ENCODE measurements at places on chromosomes 7 and 10.

- DNase-seq, result no peak
Measured at GRCh38 chr10:32981760-32982159, 23.7 kb upstream of the ITGB1 start.

DNA sequence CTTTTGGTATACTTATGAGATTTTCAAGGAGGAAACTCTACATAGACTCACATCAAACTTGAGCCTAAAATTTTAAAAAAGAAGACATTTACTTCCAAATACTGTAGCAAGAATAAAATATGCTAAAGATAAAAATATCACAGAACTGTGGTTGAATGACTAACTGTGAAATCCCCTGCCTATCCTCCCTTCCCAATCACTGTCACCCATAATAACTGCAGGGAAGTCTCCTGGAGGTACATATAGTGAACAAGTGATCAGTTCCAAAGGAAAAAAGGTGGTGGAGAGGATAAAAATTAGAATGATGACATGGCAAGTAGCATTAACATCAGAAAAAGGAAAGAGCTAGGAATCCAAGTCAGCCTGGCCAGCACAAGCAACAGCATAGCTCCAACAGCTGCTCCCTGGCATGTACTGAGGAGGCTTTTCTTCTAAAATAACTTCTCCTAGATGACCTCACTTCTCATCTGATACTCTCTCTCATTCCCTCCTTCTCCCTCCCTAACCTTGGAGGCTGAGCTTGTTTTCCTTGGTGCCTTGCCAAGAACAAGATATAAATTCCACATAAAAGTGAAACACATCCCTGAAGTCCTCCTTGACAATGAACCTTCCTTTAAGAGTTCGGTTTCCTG lies 124.0 kb downstream of the IQUB start:
- no peak for DNase-seq

- no peak for DNase-seq
Measured at GRCh38 chr10:12081879-12082557, 13.3 kb downstream of the DHTKD1 start.

- DNase-seq, result no peak
Measured at GRCh38 chr7:38425509-38425908, 152.1 kb upstream of the TARP start.

DNA sequence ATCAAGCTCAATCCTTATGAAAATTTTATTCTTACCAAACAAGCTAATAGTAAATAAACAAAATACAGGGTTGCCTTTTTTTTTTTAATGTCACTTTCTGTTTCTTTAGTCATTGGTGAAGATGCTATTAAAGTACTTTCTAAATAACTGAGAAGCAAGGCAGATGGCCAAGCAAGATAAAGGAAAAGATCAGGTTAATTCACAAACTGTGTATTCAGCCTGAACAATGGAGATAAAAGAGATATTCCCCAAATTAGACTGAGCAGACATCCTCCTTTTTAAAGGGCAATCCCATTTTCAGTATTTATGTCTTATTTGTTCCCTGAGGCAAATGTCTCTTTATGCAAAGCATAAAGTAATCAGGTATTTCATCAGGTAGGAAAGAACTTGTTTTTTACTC lies 23.1 kb upstream of the XRCC2 start:
- no peak for DNase-seq

- no peak for DNase-seq
Measured at GRCh38 chr7:15719311-15719710, 32.8 kb upstream of the MEOX2 start.

- DNase-seq, result no peak
Measured at GRCh38 chr7:148944935-148945934, 61.1 kb upstream of the EZH2 start.

DNA sequence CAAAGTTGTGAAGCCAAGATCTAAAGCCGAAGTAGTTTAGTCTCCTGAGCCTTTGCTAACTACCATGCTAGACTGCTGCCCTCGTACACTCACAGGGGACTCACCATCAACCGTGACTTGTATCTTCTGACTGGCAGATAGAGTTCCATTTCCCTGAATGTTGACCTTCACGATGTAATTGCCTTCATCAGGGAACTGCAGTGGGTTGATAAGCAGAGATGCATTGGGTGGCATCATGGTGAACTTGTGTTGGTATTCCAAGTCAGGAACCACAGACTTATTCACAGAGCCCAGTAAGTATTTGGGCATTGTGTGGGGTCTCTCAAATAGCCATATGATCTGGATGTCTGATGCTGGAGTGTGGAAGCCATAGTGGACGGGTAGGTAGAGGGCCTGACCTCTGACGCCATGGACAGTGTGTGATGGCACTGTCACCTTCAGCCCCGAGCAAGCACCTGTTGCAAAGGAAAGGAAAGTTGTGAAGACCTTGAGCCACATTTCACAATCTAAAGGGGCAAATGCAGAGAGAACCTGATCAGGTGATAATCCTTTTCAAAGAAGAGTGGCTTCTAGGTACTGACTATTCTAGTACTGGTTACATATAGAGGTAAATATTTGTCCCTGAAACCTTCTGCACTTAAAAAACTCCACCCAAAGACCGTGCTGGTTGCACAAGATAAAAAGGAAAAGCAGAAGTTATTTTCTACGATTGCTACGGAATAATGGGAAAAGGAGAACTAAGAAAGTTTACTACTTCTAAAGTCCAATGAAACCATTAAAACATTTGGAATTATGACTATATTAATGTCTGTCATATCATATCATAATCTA lies 7.1 kb downstream of the HEPACAM2 start:
- DNase-seq, result no peak

- no peak for DNase-seq
Measured at GRCh38 chr10:76301211-76301610, 869.8 kb downstream of the LRMDA start.

- no peak for DNase-seq
Measured at GRCh38 chr10:34236931-34237330, 578.2 kb downstream of the PARD3 start.

GRCh38 chr10:27621461-27621860 lies 117.4 kb downstream of the RAB18 start:
- DNase-seq, result no peak

DNA sequence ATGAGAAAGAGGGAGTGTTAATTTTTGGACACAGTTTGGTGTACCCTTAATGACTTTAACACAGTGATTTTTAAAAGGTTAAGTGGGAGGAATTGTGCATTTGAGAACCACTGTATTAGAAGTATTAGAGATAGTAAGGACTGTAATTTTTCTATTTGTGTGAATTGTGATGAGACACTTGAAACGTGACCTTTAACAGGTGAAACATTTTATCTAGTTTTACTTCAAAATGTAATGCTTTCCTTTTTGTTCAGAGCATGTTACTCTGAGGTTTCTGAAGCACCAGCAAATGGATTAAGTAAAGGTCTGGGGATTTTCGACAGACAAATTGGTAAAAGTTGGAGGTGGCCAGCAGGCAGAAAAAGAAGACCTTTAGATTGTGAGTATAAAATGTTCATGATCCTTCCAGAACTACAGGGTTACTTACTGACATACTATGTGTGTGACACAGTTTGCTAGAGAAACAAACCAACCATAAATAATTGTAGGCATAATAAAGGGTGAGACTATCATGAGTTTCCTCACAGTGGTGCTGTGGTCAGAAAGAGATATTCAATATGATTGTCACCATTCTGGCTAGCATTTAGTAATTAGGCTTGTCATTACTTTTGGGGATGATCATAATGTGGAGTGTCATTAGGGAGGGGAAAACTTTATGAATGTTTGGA lies 26.1 kb downstream of the LCOR start:
- DNase-seq, result no peak

- DNase-seq, result no peak
Measured at GRCh38 chr7:113784316-113784715, 134.5 kb downstream of the PPP1R3A start.

DNA sequence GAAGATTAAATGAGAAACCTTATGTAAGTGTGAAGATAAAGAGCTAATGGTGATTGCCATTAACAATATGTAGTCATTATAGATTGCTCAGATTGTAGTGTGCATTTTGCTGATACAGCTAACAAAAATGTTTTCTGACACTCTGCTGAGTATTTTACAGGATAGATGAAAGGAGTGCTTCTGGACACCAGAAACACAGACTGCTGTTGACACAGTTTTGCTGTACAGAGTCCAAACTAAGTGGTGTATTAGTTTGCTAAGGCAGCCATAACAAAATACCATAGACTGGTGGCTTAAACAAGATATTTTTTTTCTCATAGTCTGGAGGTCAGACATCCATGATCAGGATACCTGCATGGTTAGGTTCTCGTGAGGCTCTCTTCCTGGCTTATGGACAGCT lies 2.2 kb downstream of the SMC3 start:
- no peak for DNase-seq

DNA sequence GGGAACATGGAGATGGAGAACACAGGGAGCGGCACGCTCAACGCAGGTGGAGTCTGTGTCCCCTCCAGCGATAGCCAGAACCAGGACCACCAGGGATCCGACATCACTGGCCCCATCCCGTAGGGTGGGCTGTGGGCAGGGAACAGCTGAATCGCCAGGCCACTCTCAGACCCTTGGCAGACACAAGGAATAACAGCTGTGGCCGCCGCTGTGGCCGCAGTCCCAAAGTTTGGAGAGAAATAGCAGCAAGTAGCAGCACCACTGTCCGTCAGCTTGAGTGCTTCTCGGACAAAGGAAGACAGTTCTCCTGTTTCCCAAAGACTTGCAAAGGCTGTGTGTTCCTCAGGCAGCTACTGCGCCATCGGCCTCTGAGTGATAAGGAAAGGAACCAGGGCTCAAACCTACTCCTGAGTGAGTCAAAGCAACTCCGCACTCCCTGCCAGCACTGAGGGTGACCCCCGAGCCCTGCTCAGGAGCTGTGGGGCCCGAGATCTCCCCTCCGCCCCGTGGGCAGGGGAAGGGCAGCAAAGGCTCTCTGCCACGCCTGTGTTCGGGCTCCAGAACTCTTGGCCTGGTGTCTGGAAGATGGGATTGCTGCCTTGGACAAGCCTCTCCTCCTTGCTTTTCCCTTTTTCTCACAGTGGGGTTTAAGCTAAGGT lies 82.3 kb upstream of the FAM20C start:
- no peak for DNase-seq

- no peak for DNase-seq
Measured at GRCh38 chr7:78787854-78788253, 665.6 kb downstream of the MAGI2 start.

DNA sequence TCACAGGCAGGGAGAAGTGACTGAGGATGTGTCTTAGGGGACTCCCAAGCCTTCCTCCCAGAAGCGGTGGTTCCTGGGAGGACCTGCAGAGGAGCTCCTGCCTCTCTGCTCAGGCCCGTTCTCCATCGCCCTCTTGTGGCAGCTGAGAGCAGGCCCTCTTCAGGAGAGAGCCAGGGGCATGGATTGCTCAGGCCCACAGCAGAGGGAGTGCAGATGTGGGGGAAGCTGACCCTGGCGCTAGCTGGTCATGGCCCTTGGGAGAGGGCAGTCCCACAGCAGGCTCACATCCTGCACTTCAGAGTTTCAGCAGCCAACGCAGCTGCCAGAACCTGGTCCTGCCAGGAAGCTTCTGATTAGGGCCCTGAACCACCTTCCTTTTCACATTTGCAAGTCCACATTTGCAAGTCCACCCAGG lies 94.8 kb upstream of the TARP start:
- peak; percentile 49 for DNase-seq

DNA sequence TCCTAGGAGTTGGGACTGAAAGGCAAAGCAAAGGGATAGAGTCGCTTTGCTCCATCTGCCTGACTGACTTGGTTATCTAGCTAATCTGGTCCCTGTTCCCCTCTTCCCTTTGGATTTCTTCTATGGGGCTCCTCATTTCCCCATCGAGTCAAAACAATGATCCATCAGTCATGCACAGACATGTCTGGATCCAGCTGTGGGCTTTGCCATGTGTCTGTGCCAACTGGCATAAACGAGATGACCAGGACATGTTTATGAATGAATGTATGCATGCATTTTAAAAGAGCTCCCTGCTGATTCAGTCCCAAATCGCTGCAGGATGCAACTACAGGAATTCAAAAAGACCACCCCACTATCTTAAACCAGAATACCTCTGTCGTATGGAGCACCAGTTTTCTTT lies 122.0 kb downstream of the ARL4A start:
- no peak for DNase-seq

DNA sequence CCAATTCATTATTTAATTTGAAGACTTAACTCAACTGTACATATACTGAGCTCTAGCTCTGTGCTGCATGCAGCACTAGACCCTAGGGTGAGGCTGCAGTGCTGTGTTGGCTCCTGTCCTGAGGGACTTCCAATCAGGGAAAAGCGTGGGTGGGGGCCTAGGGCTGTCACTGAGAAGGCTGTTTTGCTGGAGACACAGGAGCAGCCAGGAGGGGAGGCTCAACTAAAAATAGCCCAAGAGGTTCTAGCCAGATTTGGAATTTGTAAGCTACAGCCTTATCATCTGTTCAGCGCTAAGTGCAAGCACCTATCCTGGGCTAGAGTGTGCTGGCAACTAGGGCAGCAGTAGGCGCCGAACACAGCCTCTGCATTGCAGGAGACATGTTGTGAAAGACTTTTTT lies 121.1 kb downstream of the VWC2 start:
- DNase-seq, result no peak

- no peak for DNase-seq
Measured at GRCh38 chr10:54585572-54585971, 215.5 kb downstream of the PCDH15 start.

- no peak for DNase-seq
Measured at GRCh38 chr7:140275069-140275965, 98.5 kb upstream of the KDM7A start.

DNA sequence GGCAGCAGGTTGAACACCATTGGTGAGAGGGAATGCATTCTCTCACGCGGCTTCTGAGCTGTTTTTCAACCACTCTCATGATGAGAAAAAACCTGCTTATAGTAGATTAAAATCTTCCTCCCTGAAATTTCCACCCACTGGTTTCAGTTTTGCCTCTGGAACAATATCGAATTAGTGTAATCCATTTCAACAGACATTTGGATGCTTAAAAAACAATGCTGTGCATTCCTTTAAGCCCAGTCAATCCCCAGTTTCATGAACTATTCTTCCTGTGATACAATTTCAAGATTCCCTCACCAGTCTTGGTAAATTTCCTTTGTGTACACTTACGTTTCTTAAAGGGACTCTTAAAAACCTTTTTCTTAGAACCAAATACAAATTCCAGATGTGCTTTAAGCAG lies 89.6 kb downstream of the ITIH5 start:
- no peak for DNase-seq

- no peak for DNase-seq
Measured at GRCh38 chr10:19906108-19906791, 90.0 kb downstream of the PLXDC2 start.

DNA sequence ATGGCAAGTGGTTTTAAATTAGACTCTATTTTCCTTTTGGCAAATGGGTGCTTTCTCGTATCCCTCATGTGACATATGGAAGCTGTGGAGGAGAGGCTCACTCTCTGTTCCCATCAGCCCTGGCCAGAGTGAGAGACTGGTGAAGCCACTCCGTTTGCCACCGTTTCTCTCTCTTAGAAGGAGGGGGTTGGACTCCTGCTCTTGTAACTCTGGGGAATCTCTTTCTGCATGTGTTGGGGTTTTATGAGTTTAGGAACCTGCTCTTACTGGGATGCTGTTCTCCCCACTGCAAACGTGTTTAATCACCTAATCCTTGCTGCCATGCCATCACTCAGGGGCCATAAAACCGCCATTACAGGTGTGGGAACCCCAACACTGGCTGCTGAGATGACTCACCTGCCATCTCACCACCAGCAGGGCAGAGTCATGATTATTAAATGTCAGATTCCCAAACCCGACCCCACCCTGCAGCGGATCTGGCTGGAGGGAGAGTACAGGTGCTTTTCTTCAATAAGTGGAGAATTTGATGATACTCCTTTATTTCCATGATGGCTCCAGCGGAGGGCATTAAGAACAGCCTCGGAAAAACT lies 103.2 kb downstream of the ADCY1 start:
- no peak for DNase-seq

Measured in stimulated activated CD4-positive, alpha-beta T cell treated with anti-CD3 and anti-CD28 coated beads, Interleukin-1b, Interleukin-23, amount 100 ng/mL, for 1 hour (primary cell).